ENCODE measurements at places on chromosomes 3 and 15.

- H3K4me1 ChIP-seq: no peaks in the 10 kb centered on the region
- no peaks in the 10 kb centered on the region for H3K27me3 ChIP-seq
- DNase-seq: no peak
- no peak overlapping the region for H3K4me3 ChIP-seq
- H3K27ac ChIP-seq: no peak overlapping the region
Observed at GRCh38 chr15:69820819-69821218, 276.9 kb downstream of the TLE3 start.

DNA sequence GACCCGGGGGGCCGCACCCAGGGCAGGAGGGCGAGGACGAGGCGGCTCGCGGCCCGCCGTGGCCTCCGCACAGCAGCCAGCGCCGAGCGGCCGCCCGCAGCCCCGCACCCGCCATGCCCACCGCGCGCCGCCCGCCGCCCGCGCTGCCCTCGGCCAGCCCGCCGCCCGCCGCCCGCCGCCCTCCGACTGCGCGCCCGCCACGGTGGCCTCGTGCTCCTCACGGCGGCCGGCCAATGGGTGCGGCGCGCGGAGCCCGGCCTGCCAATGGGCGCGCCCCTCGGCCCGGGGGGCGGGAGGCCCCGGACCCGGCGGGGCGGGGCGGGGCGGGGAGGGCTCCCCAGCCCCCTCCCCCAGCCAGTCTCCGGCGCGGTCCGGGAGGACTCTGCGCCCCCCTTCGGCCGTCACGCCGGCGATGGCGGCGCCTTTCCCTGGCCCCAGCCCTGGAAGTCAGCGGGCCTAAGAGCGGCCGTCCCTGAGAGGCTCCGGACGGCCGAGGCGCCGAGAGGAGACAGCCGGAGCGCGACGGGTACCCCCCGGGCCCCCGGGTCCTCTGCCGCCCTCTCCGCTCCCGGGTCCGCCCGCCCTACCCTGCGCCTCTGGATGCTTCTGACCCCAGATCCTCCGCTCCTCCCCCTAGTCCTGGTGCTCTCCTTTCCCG lies at the start of gene NT5DC2:
NT5DC2 (minus strand) TSS at position 235 of the 658 bp plus-strand sequence; CDS start at position 115, 120 bp downstream.
- no peaks in the 10 kb centered on the region for H3K36me3 ChIP-seq
- peak within 1 kb of the TSS; percentile 73 for H3K4me3 ChIP-seq
- H3K27me3 ChIP-seq: no peaks in the 10 kb centered on the region
- peak; percentile 72 for DNase-seq
- H3K4me1 ChIP-seq: peaks cover 14% of the 10 kb centered on the region
- no peak within 1 kb of the TSS for H3K27ac ChIP-seq

- H3K4me3 ChIP-seq: no peak overlapping the region
- no peaks in the 10 kb centered on the region for H3K4me1 ChIP-seq
- H3K27me3 ChIP-seq: no peaks in the 10 kb centered on the region
- H3K36me3 ChIP-seq: no peaks in the 10 kb centered on the region
Observed at GRCh38 chr3:100869787-100870186, 123.4 kb downstream of the ABI3BP start.

DNA sequence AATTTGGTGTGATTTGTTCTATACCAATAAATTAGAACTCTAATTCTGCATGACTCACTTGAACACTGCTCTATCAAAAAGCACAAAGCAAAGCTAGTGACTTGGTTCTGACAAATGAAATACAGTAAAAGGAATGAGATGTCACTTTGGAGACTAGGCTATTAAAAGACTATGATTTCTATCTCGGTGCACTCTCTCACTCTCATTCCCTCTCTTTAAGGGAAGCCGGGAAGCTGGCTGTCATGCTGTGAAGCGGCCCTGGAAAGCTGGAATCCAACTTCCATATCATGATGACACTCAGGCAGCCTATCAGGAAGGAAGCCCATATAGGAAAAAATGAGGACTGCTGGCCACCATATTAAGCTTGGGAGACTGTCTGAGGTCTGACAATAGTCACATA lies 590.1 kb upstream of the CBLB start:
- H3K27ac ChIP-seq: no peak overlapping the region
- no peaks in the 10 kb centered on the region for H3K27me3 ChIP-seq
- no peak overlapping the region for H3K4me3 ChIP-seq
- no peaks in the 10 kb centered on the region for H3K4me1 ChIP-seq
- no peaks in the 10 kb centered on the region for H3K36me3 ChIP-seq

DNA sequence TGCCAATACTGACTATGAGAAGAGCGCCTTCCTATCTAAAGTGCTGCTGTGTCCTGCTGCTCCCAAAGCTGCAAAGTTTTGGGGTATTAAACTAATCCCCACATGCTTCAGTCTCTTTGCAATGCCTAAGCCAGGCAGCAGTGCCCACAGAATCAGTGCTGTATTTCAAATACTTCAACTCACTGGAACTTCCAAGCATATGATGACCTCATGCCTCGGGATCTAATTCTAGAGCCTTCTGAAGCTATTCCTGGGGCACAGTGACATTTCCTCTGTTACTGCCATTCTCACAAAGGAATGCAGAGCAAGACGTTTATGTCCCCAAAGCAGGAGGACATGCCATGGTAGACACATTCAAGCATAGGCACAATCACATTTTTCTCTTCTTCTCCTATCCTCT lies 78.5 kb downstream of the CD200 start:
- no peak for DNase-seq
- H3K4me1 ChIP-seq: no peaks in the 10 kb centered on the region
- no peak overlapping the region for H3K27ac ChIP-seq
- no peaks in the 10 kb centered on the region for H3K27me3 ChIP-seq
- H3K36me3 ChIP-seq: no peaks in the 10 kb centered on the region
